ENCODE measurements at places on chromosomes 12 and 14.

GRCh38 chr14:94373708-94374107, 14.7 kb downstream of the SERPINA1 start:
- DNase-seq, result no peak

GRCh38 chr14:23177181-23177580, 6.3 kb downstream of the SLC7A8 start:
- no peak for DNase-seq

DNA sequence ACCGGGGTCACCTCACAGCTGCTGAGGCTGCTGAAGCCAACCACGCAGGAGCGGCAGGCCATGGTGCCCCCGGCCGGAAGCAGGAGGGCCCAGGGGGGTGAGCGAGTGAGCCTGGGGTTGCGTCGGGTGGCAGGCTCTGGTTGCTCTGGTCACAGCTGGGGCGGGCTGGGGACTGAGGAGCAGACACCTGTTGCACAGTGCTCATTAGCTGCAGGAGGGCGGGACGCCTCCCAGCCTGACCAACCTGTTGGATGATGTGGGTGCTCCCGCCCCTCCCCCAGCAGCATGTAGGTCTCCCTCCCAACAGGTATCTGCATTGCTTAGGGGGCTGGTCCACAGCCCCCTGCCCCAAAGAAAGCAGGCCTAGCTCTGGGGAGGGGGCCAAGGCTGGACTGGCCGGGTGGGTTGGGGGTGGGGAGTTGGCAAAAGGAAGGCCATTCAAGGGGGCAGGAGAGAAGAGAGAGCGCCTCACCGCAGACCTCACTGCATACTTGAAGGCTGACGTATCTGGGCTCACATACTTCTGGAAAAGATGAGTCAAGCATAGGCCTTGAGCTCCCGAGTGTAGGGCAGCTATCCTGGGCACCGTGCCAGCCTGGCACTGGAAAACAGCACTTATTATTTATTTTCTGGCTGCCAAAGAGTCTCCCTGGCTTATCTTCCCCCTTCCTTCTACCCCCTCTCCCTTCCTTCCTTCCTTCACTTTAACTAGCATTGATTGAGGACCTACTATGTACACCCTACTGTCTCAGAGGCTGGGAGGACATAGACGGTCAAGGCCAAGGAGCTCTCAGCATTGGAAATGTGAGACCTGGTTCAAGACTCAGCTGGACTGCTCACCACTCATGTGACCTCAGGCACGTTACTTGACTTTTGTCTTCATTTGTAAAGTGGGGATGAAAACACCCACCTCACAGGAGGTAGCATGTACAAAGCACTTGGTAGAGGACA, at the start of gene KRT80:
Gene KRT80 (minus strand): TSS at position 174 of the 951 bp plus-strand sequence. CDS start 112 bp downstream, at position 62.
- peak; percentile 91 for DNase-seq

DNA sequence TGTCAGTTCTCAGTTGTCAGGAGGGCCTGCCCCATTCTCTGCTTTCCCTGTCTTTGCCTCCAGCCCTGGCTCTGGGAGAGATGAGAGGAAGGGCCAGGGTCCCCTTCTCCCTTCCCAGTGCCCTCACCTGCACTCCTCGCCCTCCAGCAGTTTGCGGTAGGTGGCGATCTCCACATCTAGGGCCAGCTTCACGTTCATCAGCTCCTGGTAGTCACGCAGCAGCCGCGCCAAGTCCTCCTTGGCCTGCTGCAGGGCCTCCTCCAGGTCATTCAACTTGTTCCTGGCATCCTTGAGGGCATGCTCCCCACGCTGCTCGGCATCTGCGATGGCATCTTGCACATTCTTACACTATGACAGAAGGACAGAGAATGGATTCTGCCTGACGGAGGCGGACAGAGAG, 5.4 kb downstream of the KRT2 start:
- no peak for DNase-seq

DNA sequence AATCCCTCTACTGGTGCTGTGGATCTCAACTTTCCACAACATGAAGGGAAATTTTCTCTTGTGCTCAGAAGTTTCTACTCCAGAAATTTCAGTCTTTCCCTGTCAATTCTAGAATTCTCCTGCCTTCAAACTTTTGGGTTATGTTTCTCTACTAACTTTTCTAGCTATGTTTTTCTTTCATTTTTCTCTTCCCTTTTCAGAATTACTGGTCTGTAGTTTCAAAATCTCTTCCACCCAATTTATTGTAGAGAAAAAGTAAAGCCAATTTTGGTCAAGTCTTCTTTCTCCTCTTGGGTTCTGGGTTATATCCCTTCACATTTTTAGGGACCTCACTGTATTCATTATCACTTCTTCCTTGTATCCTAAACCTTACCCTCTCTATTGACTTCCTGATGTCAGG, 18.9 kb downstream of the CNTN1 start:
- no peak for DNase-seq

- DNase-seq, result no peak
These were observed 37.6 kb downstream of the DCP1B start for GRCh38 chr12:1966561-1967226.

DNA sequence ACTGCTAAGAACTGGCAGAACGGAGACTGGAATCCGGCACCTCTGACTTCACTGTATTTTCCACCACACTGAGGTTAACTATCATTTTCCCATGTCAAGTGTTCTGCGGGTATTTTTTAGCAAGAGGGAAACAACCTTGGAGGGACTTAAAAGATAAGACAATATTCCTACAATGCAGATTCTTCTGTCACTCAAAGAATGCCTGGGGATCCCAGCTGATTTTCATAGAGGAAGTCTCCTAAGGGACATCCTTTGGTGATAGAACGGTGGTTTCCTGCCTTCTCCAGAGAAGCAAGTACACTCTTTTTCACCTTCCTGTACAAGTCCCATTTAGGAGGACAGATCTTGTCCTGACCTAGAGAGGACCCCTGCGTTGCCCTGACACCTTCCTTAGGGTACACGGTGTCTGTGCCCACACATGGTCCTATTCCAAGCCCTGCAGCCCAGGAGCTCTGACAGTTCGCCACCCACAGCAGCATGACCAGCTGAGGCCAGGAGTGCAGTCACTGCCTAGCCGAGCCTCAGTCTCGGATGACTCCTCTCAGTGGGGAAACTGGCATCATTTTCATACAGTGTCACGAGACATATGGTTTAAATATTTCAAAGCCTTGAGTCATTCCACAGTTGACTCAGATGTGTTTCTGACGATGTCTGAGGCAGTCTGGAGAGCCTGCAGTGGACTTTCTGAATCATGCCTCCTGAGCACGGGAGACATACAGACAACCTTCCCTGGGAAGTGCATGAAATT, 181.3 kb upstream of the FKBP4 start:
- DNase-seq, result no peak

DNA sequence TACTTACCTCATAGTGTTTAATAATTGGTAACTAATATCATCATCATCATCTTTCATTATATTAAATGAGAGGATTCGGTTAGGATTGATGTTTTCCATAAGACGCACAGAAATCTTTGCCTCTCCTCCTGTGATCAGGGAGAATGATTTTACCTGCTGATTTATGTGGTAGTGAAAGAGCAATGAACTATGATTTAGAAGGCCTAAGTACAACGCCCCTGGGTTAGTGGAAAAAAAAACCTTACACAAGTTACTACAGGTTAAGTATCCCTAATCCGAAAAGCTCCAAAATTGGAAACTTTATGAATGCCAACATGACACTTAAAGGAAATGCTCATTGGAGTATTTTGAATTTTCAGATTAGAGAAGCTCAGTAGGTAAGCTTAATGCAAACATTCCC, 55.8 kb downstream of the ARID2 start:
- no peak for DNase-seq

- no peak for DNase-seq
These were observed 40.3 kb upstream of the NTF3 start for GRCh38 chr12:5391653-5392052.

GRCh38 chr12:2068653-2069052, 15.9 kb downstream of the CACNA1C start:
- DNase-seq, result no peak

- no peak for DNase-seq
These were observed 9.7 kb downstream of the CKAP4 start for GRCh38 chr12:106238146-106238545.

DNA sequence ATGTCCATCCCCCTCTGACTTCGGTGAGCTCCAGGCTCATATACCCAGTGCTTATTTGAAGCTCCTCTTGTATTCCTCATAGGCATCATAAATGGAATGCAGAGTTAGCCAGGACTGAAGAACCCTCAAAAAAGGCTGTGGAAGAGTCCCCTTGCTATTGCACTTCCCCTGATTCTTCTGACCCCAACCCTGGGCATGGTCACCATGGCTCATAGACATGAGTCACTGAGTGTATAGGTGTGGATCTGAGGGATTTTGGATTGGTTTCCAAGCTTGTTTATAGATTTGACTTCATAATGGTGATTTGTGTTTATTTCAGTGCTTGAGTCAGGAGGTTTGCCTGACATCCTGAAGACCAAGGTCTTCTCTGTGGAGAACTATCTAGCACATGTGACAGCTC, 98.4 kb upstream of the SLC38A2 start:
- no peak for DNase-seq

- DNase-seq, result no peak
These were observed 18.2 kb upstream of the BCAT1 start for GRCh38 chr12:24966951-24967564.

DNA sequence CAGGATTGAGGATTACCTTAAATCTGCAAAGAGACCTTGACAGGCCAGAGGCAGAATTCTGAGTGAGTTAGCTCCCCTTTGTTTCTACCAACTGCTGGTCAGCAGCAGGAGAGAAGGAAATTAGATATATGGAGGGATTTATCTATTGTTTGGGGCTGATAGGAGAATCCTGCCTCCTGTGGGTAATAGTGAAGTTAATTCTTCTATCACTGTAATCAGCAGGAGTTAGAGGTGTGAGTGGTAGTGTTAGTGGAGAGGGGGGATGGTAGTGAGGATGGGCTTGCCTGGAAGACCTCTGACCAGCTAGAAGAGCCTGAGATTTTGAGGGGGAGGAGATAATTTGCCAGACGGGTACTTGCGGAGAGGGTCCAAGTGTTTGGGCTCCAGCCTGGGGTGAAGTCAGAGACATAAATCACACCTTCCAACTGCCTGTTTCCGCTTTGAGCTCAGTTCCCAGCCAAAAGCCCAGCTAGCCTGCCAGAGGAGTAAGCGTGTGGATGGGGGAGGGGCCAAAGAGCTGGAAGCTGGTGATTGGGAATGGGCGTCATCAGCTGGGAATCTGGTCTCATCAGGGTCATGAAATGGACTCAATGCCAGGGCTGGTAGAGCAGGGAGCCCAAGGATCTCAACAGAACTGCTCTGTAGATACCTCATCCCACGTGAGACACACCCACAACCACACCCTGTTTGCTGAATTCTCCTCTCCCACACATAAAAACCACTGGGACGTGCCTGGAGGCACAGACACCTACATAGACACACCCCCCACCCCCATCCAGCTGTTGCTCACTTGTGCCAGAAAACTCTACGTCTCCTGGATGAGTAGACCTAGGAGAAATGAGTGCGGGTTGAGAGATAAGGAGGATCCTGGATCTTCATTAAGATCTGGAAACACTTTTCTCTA, 13.1 kb upstream of the ITGA5 start:
- no peak for DNase-seq

DNA sequence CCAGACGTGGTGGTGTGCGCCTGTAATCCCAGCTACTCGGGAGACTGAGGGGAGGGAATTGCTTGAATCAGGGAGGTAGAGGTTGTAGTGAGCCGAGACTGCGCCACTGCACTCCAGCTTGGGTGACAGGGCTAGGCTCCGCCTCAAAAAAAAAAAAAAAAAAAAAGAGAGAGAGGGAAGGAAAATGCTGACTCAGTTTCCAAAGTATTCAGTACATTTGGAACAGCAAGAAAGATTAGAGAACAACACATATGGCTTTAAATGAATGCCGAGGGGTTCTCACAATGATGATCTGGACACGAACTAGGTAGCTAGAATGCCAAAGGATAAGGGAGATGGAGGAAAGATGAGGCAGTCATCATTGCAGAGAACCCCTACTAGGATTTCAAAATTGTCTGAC, 97.4 kb downstream of the NAV3 start:
- no peak for DNase-seq

DNA sequence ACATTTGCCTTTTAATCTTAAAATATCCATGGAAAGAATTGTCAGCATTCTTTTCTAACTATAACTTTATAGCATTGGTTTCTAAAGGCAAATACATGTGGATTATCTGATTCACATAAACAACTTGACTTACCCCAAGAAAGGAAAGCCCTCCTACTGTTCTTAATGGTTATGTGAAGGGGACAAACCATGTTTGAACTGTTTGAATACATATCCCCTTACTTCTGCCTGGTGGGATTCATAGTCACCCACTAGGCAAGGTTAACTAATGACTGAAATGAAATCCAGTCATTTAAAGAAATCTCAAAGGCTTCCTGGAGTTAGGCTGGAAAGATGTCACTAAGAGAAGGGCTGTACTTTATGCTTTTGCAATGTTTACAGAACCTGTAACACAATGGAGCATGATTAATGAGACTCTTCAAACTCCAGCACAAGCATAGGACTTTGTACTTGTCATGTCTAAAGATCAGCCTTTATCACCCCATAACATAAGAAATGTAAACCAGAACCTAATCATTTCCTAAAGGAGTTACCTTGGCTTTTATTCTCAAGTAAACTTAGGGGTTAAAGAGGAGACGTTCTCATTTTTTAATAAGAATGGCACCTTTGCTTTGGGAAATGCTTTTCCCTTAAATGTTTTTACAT, 10.2 kb upstream of the FLRT2 start:
- DNase-seq, result peak; percentile 76

GRCh38 chr12:65495233-65495632, 216.8 kb downstream of the MSRB3 start:
- DNase-seq, result no peak

DNA sequence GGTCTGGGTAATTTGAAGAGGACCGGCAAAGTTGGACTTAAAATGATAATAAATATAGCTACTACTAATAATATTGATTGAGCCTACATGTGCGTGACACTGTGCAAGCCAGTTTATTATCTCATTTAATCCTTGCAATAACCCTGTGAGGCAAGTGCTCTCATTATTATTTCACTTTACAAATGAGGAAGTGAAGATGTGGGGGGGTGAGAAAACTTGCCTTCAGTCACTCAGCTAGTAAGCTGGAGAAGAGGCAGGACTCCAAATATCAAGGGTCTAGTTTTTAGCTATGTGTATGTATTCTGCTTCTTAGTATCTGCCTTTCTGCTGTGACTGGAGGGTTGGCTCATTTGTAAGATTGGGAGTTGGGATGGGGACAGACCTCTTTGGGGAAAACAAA, 39.2 kb downstream of the NPAS3 start:
- DNase-seq, result no peak

DNA sequence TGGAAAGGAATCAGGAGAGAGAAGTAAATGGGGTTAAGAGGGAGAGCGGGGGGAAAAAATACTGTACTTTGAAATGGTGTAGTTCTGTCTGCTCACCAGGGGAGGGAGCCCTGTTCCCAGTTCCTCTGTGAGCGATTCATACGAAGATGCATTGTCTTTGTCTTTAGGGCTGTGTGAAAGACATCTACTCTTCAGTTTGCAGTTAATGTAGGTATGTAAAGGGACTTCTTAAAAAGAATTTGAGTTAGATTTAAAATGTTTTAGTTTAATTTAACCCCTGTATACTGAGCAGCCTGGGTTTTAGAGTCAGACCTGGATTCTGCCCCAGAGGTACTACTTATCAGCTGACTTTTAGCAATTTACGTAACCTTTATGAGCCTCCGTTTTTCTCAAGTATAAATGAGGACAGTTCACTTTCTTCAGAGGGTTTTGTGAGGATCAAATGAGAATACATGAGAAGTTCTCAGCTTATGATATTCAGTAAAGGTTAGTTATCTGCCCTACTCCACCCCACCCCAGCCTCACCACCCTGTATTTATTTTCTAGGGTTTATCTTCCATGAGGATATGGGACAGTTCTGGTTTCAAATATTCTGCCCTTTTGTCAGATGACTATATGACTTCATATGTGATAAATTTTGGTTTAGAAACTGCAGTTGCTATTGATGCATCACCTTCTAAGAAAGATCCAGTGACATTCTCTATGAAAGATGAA, 82.5 kb upstream of the EVL start:
- DNase-seq, result peak; percentile 49
